ENCODE measurements at places on chromosomes 7 and 10.
A peak's percentile ranks its signal among the peaks of the same experiment; 100 is the strongest.

DNA sequence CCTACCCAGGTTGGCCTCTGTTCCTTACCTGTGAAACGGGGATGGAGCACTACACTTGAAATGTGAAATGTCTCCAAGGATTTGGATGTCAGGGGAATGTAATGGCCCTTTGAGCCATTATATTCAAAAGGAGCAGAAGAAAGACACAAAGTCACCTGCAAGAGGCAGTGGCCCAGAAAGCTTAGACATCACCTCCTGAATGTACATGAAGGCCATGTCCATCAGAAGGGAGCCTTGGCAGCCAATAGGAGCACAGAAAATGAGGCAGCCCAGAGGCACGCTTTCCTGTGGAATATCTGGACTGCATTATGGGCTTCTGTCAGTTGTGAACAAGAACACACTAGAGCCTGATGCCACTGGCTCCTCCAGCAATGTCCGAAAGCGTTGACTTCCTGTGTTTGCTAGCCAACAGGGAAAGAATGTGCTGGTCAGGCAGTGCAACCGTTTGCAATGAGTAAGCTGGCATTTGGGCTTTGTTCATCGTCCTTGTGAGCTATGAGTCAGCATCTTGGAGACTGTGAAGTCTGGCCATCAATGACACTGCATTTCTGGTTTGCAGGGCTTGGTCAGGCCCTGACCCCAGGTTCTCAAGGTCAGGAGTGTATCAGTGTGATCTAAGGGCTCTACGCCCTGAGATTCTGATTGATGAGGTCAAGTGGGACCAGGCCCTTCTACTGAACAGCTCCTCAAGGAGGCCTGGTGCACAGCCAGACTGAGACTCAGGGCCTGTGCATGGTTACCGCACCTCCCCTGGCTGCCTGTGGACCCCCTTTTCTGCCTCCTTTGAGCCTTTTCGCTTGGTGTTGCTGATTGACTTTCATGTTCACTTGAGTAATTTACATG lies 222.4 kb downstream of the RPS24 start:
- DNase-seq = no peak

DNA sequence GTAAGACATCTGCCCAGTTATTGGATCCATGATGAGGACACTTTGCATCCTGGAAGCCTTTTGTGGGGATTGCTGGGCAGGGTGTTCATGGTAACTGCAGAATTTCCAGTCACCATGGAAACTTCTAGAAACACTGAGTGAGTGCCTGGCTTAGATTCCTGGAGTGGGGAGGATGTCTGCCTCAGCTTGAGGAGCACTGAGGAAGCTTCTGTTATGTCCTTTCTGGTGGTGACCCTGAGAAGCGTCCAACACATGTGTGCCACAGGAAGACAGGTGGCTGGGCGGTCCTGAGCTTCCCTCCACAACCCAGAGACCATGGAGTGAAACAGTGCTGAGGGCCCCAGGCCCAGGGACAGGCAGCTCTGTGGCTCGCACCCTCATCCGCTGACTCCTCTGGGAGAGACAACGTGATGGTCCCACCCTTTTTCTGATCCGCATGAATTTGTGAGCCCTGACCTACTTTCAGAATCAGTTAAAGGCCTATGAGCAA lies 191.8 kb upstream of the CXCL12 start:
- no peak for DNase-seq

GRCh38 chr7:111718886-111719285 lies 156.6 kb upstream of the IMMP2L start:
- no peak for DNase-seq

- DNase-seq = no peak
Measured at GRCh38 chr7:26186364-26187311, 13.9 kb downstream of the HNRNPA2B1 start.

- no peak for DNase-seq
Measured at GRCh38 chr10:36280890-36281499, 638.9 kb upstream of the FZD8 start.

DNA sequence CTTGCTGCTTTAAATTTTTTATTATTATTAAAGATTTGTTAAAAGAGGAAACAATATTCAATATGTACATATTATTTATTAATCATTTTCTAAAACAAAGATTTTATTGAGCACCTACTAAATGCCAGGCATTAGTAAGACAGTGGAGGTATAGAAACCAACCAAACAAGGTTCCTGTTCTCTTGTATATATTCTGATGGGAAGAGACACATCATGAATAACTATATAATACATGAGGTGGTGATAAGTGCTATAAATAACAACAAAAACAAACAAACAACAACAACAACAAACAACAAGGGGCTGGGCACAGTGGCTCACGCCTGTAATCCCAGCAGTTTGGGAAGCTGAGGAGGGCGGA lies 630 bp upstream of the LIPA start:
- DNase-seq = no peak

DNA sequence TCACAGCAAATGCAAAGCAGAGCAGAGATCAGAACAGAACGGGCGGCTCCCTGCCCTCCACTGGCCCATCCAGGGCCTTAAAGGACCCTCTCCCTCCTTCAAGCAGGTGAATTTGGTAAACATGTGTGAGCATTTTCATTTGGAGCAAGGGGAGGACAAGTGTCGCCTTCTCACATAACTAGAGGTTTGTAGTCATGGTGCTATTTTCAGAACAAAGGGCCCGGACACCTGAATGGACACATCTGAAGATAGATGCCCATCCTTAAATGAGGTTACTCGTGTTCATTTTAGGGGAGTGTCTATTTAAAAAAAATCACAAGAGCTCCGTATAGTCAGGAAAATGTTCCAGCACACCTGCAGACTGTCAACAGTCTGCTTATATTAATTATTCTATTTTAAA lies 153.8 kb downstream of the PRKCQ start:
- DNase-seq = no peak

DNA sequence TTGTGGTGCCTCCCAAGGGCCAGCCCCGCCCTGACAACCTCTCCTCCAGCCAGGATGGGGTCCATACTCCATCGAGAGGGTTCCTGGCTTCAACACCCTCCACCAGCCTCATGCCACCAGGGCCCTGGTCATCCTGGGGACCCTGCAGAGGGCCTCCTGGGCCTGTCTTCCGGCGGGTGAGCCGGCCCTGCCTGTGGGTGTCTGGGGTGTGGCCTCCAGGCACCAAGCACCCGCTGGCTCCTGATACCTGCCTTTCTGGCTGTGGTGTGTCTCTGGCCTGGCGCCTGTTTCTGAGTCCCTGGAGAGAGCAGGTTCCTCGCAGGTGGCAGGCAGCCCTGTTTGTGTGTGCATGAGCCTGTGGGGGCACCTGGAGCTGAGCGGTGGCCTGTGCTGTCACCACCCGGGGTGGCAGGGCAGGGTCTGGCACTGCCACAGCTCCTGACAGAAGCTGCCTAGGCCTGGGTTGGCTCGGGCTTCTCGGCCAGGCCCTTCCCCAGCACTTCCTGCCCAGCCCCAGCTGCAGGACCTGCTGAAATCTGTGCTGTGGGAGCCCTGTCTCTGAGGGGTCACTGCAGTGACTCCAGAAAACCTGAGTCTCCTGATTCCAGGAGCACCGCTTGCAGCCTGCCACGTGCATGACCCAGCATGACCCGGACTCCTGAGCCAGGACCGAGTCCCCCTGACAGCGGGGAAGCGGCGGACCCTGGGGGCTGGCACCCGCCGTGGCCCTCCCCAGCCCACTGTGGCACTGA lies 18.4 kb downstream of the ADAM8 start:
- DNase-seq = no peak

GRCh38 chr10:88733215-88733614 lies 26.6 kb upstream of the LIPN start:
- DNase-seq = no peak

DNA sequence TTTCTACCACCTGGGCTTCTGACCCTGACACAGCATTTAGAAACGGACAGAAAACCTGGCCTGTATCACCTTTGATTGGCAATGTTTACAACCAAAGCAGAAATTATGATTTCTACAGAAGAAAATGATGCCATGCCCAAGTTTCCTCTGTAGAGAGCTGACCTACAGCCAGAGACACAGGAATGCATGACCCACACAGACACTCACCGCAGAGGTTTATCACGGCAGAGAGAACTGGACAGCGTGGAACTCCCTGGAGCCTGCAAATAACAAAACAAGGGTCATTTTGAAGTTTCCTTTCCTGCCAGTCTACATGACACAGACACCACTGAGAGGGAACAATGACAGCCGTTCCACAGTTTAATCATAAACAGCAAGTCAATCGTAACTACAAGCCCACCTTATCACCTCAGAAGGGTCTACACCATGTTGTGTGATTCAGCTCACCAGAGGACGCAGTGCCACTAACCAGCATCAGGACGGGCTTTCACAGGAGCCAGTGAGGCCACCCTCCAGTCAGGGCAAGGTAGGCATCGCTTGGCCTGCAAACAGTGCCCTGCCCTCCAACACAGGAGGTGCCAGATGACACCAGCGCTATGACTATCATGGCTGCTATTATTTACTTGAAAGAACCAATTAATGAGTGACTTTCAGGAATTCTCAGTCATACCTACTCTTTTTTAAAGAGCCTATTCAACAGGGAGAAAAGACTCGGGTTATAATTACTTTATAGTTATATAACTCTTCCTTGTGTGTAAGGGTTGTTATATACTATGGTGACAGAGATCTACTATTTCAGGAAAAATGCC lies 139.9 kb downstream of the TNS3 start:
- no peak for DNase-seq

DNA sequence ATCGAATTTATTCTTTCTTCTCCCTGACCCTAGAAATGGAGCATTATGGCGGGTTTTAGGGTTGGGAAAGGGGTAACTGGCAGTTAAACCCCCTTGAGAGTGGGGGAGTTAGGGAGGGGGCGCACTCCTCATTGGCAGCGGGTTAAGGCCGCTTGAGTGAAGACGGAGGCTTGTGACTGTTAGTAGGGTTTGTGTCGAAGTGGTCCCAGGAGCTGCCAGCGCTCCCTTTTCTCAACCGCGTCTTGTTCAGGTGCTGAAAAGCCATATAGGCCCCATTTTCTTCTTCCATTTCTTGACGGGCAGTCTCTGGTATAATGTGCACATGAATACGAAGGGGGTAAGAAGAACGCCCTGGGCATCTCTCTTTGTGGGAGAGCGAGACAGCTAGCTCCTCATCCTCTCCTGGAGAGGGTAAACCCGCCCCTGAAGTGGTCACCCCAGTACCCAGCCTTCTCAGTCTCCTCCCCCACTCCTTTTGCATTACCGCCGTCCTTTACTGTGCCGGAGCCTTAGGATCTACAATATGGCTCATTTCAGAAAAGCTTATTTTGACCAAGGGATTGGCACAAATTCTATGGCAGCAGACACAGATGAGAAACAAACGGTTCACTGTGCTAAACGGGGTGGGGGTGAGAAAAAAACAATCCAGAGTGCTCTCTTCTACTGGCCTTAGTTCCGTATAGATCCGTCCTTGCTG lies 836 bp downstream of the KMT2E start:
- no peak for DNase-seq

- DNase-seq = no peak
Measured at GRCh38 chr7:102216573-102217314, 69.9 kb upstream of the SH2B2 start.

DNA sequence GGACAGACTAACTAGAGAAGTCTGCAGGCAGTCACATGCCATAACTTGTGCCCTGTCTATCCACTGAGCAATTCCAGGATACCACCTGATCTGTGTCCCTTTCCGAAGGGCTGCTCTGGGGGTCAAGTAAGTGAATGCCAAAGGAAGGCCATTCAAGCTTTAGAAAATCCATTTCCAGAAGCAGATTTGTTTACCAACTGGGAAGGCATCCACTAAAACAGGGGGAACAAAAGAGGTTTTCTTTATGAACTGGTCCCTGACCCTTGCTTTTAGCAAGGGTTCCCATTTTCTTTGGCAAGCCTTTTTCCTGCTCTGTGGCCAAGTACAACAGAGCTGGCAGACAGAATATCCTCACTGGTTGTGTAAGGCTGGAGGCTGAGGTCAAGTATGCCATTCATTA lies 36.5 kb downstream of the ITPRID1 start:
- DNase-seq = no peak

GRCh38 chr10:99945263-99945662 lies 64.5 kb downstream of the DNMBP start:
- DNase-seq = peak; percentile 64

DNA sequence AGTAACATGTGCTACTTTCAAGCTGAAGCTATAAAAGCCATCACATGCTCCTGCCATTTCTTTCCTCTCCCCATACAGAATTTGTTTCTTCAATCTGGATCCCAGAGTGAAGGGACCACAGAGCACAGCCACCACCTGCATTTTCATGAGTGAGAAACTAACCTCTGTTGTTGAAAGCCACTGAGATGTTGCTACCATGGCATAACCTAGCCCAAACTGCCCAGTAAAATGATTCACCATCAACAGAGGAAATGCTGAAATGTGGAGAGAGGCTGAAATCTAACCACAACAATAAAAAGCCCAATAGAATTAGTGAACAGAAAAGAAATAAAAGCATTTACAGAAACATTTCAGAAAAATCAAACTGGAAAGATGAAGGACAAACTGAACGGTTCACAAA lies 125.2 kb downstream of the AMPH start:
- no peak for DNase-seq

DNA sequence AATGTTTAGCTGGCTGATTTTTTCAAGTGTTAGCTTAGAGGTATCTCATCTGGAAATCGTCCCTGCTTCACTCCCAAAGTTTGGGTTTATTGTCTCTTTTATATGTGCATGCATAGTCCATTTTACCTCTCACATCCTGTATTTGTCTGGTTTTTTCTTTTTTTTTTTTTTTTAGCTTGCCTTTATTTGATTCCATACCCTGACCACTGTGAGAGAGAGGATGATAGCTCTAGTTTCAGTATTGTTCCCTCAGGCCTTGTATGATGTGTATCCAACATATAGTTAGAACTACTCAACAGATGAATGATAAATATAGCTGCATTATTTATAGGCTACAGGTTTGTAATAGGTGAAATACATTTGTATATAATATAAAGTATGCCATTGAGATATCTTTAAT lies 29.9 kb downstream of the PCGF5 start:
- DNase-seq = no peak

- DNase-seq = no peak
Measured at GRCh38 chr7:127809261-127809702, 157.3 kb downstream of the SND1 start.

- DNase-seq = no peak
Measured at GRCh38 chr7:5694221-5694754, 87.2 kb downstream of the RNF216 start.

- no peak for DNase-seq
Measured at GRCh38 chr7:41779918-41780317, 77.0 kb upstream of the INHBA start.

- no peak for DNase-seq
Measured at GRCh38 chr7:135697276-135698049, 30.5 kb downstream of the SLC13A4 start.

- DNase-seq = no peak
Measured at GRCh38 chr10:102457591-102458150, 6.3 kb upstream of the C10orf95 start.

All from Right ventricle myocardium inferior (tissue), 1 donor.